ENCODE measurements at places on chromosomes 1 and 21.

GRCh38 chr1:99642053-99642452 is 3.9 kb upstream of the PALMD start:
- DNase-seq: no peak

GRCh38 chr1:111192658-111193519 is 7.6 kb downstream of the DENND2D start:
- no peak for DNase-seq

- no peak for DNase-seq
Observed at GRCh38 chr1:28456078-28456477, 49.8 kb upstream of the RCC1 start.

DNA sequence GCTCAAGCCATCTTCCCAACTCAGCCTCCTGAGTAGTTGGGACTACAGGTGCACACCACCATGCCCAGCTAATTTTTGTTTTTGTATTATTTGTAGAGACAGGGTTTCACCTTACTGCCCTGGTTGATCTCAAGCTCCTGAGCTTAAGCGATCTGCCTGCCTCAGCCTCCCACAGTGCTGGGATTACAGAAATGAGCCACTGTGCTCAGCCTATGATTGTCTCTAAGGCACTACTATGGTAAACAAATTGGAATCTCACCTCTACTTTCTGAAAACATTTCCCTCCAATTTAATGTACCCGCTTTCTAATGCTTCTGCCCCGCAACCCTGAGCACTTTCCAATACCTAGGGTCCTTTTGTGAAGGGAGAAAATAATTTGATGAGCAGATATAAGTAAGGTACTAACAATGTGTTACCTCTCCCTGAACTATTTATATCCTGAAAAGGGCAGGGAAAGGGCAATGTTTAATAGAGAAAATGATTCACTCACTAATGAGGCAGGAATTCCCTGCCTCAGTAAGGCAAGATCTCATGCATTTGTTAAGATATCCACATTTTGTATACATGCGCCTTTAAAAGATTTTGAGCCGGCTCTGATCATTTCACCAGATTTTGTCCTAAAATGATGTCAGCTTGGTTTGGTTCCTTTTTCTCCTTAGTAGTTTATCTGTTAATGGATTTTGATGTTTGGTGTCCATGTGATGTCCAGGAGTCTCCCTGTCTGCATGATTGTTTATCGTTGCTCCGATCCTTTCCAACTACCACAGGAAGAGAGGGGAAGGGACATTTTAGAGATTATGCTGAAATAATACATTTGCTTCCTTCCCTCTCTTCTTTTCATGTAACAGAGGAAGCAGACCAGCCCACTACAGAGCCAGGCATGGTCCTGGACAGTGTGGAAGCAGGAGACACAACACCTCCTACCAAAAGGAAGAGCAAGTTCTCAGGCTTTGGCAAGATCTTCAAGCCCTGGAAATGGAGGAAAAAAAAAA is 47.3 kb upstream of the RCC1 start:
- no peak for DNase-seq

GRCh38 chr21:24220446-24220845 is 1386.8 kb downstream of the MRPL39 start:
- DNase-seq: no peak

DNA sequence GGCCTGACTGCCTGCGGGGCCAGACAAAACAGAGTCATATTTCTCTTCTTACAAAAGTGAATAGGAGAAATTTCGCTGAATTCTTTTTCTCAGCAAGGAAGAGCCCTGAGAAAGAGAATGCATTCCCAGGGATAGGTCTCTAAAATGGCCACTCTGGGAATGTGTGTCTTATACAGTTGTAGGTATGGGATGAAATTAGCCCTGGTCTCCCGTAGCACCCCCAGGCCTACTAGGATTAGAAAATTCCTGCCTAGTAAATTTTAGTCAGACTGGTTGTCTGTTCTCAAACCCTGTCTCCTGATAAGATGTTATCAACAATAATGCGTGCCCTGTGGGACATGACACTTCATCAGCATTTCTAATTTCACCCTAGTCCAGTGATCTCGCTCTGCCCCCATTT is 920.1 kb downstream of the LTN1 start:
- no peak for DNase-seq

DNA sequence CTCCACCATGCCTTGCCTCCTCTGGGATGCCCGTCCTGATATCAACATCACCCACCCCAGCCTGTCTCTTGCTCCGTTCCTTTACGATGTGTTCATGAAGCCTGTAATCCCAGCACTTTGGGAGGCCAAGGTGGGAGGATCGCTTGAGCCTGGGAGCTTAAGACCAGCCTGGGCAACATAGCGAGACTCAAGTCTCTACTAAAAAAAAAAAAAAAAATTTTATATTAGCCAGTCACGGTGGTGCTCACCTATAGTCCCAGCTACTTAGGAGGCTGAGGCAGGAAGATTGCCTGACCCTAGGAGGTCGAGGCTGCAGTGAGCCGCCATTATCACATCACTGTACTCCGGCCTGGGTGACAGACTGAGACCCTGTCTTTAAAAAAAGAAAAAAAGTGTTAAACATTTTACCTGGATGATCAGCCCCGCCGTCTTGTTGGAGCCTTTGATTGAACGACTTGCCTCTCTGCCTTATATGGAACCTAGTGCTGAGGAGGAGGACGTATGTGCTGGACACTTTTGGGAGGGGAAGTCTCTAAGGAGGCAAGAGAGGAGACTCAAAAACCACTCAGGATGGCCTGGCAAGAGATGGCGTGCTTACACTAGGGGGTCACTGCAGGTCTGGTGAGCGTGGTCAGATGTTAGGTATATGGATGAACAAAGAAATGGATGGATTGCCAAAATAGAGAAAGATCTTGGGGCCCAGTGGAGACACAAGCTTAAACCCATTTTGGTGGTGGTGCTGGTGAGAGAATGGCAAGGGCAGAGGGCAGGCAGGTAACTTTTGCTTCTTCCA is 80.5 kb upstream of the IFFO2 start:
- no peak for DNase-seq

- DNase-seq: no peak
Observed at GRCh38 chr1:27099135-27099586, 55.8 kb downstream of the SLC9A1 start.

- DNase-seq: no peak
Observed at GRCh38 chr1:177256153-177257075, 85.7 kb downstream of the BRINP2 start.

DNA sequence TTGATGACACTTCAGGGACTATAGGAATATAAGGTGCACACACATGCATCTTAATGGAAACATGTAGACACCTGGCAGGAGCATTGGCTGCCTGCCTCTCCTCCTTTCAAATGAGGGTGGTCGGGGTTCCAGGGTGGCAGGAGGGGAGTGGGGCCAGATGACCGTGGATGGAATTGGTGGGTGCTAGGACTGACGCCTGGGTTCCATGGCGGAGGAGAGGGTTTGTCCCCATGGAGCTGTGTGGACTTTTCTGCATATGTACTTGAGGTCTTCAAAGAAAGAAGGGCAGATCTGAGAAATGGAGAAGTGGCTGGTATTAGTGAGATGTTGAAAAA is 7.7 kb downstream of the PRRX1 start:
- DNase-seq: no peak

DNA sequence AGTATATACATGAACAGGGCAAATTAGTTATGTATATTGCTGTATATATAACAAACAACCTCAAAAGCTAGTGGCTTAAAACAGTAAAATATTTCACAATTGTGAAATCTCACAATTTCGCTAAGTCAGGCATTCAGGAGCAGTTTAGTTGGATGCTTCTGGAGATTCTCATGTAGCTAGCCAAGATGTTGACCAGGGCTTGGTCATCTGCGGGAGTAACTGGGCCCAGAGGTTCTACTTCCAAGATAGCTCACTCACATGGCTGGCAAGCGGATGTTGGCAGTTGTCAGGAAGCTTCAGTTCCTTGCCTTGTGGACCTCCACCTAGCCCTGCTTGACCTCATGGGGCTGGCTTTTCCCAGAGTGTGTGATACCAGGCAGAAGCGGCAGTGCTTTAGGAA is 95.6 kb downstream of the TTC3 start:
- no peak for DNase-seq

- no peak for DNase-seq
Observed at GRCh38 chr1:47709019-47709871, 271.4 kb downstream of the FOXD2 start.

- DNase-seq: no peak
Observed at GRCh38 chr1:244027491-244028145, 23.5 kb upstream of the ZBTB18 start.
